ENCODE measurements at places on chromosomes 16 and 17. TPM values are rescaled to one million over a fixed set of nuclear protein-coding genes. Genes with fewer than 3 reads are reported as not detected.

DNA sequence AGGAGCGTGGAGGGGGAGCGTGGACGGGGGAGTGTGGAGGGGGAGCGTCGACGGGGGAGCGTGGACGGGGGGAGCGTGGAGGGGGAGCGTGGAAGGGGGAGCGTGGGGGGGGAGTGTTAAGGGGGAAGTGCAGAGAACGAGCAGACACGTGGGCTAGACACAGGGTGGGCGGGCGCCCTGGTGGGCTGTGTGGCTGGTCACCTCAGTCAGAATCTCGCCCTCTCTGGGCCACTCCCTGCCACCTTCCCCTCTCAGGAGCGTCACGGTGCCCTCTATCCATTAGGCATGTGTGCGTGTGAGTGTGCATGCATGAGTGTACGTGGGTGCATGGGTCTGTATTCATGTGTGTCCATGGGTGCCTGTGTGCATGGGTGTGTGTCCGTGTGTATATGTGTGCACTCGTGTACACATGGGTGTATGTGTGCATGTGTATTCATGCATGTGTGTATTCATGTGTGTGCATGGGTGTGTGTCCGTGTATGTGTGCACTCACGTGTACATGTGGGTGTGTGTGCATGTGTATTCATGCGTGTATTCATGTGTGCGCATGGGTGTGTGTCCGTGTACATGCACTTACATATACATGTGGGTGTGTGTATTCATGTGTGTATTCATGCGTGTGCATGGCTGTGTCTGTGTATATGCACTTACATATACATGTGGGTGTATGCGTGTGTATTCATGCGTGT, 49.3 kb upstream of the PABPN1L start:
- H3K4me1 ChIP-seq = peaks cover 17% of the 10 kb centered on the region
- H3K27ac ChIP-seq = no peak overlapping the region
- DNase-seq = no peak
- no peaks in the 10 kb centered on the region for H3K36me3 ChIP-seq
- no peak overlapping the region for H3K4me3 ChIP-seq

GRCh38 chr16:87002717-87003413, 314.3 kb downstream of the C16orf95 start:
- H3K4me3 ChIP-seq = no peak overlapping the region
- no peak for DNase-seq
- no peaks in the 10 kb centered on the region for H3K36me3 ChIP-seq
- no peak overlapping the region for H3K27ac ChIP-seq
- H3K27me3 ChIP-seq = no peaks in the 10 kb centered on the region

DNA sequence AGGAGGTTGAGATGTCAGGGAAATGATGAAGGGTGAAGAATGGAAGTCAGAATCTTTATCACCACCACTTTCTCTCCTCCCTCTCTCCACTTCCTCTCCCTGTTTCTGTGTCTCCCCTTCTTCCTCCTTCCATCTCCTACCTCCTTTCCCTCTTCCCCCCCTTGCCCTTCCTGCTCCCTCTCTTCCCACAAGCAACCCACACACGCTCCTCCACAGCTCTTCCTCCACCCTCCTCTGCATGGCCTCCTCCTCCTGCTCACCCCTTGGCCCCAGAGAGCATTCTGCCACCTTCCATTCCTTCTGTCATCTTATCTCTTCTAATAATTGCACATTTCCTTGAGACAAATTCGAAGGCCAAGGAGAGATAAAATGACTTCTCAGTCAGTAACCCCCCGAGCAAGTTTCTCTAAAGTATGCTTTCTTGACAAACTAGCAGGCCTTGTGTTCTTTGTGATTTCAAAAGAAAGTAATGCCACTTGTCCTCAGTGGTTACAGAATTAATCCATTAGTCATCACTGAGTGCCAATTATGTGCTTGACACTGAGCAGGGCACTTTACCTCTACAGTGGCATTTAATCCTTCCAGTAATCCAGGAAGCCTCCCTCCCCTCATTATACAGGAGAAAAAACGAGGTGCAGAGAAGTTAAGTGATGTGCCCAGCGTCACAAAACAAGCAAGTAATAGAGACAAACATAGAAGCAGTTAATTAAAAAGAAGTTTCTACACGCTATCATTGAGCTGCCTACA, 72.3 kb upstream of the CCL1 start:
- H3K27me3 ChIP-seq = peaks cover 21% of the 10 kb centered on the region
- DNase-seq = no peak
- no peak overlapping the region for H3K4me3 ChIP-seq
- no peaks in the 10 kb centered on the region for H3K36me3 ChIP-seq

GRCh38 chr16:85029408-85029784, 1.8 kb downstream of the KIAA0513 start:
- H3K36me3 ChIP-seq = peaks cover 4% of the 10 kb centered on the region
- no peak overlapping the region for H3K27ac ChIP-seq
- no peaks in the 10 kb centered on the region for H3K27me3 ChIP-seq
- H3K4me1 ChIP-seq = peaks cover 19% of the 10 kb centered on the region
- no peak for DNase-seq

GRCh38 chr17:81252326-81252986, 13.3 kb downstream of the NDUFAF8 start:
- H3K4me3 ChIP-seq = no peak overlapping the region
- peaks cover 3% of the 10 kb centered on the region for H3K4me1 ChIP-seq
- H3K36me3 ChIP-seq = 0 out of 2 replicates have a peak, but pooled peaks cover 3% of the 10 kb centered on the region
- no peak for DNase-seq

DNA sequence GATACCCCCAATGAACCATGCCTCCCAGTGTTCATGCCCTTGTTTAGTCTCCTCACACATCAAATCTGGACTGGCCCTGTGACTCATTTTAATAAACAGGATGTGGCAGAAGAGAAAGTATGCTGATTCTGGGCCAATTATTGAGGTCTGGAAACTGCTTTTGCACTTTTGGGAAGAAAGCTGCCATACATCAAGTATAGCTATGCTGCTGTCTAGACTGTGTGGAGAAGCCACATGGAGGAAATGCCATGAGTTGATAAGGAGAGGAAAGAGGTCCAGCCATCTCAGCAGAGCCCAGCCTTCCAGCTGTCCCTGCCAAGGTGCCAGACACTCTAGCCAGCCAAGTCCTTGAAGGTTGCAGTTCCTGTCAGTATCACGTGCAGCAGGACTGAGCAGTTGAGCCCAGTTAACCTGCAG, 16.7 kb downstream of the RPRML start:
- H3K27me3 ChIP-seq = peaks cover 2% of the 10 kb centered on the region
- DNase-seq = no peak
- no peak overlapping the region for H3K27ac ChIP-seq
- no peaks in the 10 kb centered on the region for H3K4me1 ChIP-seq
- H3K36me3 ChIP-seq = no peaks in the 10 kb centered on the region
- H3K4me3 ChIP-seq = no peak overlapping the region

DNA sequence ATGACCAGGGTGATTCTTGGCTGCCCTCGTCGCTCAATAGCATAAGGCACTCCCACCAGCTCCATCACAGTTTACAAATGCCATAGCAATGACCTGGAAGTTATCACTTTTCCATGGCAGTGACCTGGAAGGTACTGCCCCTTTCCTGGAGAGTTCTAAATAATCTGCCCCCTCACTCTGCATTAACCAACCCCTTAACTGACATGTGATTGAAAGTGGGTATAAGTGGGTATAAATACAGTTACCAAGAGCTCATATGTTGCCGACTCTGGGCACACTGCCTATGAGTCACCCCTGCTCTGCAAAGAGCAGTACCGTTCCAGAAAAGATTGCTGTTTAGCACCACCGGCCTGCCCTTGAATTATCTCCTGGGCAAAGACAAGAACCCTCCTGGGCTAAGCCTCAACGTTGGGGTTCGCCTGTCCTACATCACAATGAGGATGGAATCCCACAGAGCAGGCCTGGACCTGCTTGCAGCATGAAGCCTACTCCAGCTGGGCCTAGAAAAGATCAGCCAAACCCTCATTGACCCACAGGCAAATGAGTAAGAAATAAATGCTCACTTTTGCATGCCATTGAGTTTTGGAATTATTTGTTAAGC, 95.2 kb upstream of the SEC14L1 start:
- H3K4me3 ChIP-seq = no peak overlapping the region
- no peak overlapping the region for H3K27ac ChIP-seq
- no peaks in the 10 kb centered on the region for H3K36me3 ChIP-seq
- H3K27me3 ChIP-seq = no peaks in the 10 kb centered on the region

ZFP3 gene
- not detected for total RNA-seq

KRTAP3-2 gene
- not detected for total RNA-seq

ICAM2 gene
- 0.33 TPM for total RNA-seq

CMTM3 gene
- 45.8 TPM for total RNA-seq

CTRB1 gene
- 2.7 TPM for total RNA-seq

GAST gene
- not detected for total RNA-seq

Measured in Panc1 (cell line).